ENCODE measurements at places on chromosomes 6 and 20.

DNA sequence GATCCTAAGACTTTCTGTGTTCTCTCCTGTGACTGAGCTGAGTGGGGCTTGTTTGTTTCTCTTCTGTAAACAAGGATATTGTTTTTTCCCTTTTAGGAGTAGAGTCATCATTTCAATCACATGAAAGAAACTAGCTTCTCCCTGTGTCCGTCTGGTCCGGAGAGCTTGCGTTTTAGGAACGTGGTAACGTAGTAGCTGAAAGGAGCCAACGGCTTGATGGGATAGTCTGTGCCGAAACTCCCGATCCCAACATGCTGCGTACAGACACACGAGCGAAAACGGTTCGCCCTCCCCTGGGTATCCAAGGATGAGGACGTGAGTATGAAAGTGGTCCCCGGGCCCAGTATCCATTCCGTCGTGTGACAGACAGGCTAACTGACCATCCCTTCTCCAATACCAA is 146.5 kb downstream of the ZMYND8 start:
- no peak for DNase-seq

DNA sequence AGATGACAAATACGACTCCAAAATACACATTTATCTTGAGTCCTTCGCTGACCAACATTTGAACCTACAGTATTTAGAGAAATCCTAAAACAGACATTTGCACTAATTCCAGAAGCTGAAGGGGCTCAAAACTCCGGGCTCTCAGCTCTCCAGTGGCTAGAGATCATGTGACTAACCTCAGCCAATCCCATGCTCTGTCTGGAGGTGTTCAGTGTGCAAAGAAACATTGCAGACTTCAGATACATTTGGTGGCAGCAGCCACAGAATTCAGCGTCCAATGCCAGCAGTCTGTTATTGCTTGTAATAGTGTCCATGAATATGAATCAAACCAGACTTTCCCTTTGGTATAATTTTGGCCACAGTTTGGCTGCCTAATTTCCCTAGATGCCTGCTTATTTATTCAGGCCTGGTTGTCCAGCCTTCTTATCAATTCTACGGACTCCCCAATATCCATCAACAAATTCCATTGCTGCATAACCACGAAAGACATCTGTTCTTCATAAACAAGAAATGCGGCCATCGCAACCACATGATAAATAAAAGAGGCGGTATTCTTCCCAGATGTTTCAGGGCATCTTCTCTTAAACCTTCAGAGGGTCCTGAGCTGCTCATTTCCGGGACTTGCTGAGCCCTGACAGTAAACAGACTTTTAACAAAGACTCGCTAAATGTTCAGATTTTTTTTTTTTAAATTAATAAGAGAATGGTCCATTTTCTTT is 14.5 kb upstream of the CYP24A1 start:
- DNase-seq = no peak

- no peak for DNase-seq
These were observed 33.4 kb downstream of the PLN start for GRCh38 chr6:118581489-118581959.

GRCh38 chr20:14972256-14972655 is 634.8 kb upstream of the FLRT3 start:
- DNase-seq = no peak

DNA sequence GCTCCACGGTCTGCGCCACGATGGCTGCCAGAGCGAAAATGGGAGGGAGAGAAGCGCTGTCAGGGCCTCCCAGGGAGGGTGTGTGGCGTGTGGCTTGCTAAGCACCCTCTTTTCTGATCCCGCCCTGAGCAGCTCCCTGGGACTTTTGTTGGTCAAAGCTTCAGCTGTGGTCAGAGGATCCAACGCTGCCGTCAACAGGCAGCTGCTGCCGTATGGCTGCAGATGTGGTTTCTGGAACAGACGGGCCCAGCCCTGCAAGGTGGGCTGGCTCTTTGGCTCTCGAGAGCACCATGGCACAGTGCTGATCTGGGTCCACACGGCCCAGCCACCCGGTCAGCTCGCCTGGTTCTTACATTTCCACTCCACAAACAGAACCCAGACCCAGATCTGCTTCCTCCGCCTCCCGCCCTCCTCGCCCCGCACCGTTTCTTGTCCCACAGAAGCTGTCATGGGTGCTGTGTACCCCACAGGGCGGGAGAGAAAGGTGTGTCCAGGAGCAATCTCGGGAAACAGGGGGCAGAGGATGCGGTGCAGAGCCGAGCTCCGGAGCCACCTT is 86.0 kb upstream of the BHLHE23 start:
- no peak for DNase-seq

DNA sequence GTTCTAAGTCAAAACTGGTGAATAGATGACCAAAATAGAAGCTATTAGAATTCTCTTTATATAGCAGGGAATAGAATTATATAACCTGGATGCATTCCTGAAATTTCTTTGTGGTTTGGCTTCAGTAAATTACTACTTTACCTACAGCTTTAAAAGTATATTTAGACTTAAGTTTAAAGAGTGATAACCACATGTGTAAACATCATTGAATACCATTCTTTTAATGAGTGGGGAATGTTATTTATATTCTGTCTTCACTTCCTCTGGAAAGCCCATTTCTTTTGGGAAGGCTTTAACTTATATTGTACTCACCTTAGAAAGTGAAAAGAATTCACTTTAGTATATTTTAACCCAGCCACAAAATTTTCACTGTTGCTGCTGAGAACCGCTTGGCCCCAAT is 39.1 kb downstream of the PLEKHG1 start:
- no peak for DNase-seq

DNA sequence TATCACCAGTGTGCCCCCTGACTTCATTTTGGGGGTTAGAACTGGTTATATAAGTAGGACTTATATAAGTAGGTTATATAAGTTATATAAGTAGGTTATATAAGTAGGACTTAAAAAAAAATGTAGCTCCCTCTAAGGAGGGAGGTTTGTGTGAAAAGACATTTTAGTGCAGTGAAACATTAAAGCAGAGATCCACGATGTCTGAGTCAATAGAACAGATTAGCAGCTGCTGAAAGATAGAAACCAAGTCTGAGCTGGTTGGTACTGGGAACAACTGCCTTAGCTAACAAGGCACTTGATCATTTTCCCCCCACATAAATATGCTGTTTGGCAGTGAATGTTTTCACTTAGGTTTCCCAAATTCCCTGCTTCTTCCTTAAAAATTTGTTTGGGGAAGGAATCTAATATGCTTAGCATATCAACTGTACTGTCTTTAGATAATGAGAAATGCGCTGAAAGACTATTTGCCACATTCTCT is 2.1 kb upstream of the RPS12 start:
- DNase-seq = no peak

- DNase-seq = no peak
These were observed 94.1 kb downstream of the CDH22 start for GRCh38 chr20:46213946-46214823.

DNA sequence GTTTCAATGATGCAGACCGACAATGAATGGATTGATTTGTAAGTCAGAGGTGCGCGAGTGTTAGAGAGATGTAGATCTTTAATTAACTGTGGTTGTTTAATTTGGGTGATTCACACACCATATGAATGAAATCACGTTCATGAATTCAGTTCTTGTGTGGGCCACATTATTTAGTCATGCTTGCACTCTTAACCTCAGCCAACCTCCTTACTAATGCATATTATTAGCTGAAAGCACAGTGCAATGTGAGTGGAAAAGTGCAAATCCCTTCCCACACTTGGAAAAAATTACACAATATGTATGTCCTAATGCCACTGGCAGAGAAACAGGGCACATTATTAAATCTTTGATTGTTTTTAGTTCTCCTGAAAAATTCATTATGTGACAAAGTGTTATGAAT is 512.5 kb downstream of the BCKDHB start:
- no peak for DNase-seq

DNA sequence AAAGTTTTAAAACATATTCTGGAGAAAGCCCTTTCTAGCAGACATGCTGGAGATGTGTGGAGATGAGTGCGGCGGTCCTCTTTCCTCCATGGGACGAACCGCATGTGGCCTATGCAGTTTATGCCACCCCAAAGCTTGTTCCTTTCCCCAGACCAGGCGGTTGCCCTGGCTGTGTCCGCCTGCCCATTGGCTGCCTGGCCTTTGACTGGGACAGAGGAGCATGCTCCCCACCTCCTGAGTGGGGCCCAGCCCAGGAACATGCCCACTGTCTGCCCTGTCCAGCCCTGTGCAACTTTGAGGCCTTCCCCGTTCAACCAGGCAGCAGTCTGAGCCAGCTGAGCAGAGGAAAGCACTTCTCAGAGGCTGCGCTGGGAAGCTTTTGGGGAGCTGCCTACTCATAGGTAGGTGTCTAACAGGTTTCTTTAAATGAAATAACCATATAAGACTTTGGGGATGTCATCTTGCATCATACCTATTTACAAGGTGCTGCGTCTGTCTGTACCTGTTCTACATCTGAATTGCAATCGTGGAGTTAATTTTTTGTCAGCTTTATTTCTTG is 20.6 kb downstream of the FOXC1 start:
- DNase-seq = no peak

DNA sequence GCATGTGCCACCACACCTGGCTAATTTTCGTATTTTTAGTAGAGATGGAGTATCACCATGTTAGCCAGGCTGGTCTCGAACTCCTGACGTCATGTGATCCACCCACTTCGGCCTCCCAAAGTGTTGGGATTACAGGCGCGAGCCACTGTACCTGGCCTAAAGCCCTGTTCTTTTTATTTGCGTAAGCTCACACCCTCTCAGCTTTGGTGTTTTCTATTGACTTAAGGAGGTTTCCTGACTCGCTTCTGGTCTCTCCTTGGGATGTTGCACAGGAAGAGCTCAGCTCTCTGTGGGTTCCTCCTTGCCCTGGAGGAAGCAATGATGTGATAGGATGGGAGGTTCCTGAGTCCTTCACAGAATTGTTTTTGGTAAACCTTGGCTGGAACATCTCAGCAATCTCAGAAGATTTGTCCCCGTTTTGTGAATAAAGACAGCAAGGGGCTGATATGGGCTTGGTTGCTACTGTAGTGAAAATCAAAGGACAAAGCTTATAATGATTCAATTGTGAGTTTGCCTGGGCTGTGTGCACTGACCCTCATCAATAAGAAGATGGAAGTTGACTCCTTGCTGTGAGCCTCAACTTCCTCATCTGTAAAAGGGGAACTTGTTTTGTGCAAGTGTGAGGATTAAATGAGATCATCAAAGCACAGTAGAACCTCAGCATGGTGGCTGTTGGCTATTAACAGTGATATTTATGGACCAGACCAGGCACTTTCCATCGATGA is 27.0 kb downstream of the TOX2 start:
- DNase-seq = no peak

GRCh38 chr6:95572098-95572497 is 5.2 kb upstream of the MANEA start:
- no peak for DNase-seq

DNA sequence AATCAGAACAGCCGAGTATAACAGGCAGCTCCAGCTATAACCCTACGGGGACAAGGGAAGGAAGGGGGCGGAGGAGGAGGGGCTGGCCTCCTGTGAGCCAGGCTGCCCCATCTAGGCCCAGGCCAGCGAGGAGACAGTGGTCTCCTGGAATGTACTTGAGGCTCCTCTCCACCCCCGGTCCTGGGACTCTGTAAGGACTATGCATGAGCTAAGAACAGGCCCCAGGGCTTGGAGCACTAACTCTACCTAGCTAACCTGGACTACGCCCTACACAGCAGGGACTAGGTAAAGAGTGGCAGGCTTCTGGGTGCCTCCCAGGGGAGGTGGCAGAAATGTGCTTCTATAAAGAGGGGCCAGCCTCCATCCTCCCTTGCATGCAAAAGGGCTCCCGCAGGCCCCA is 8.9 kb downstream of the KCNK15 start:
- no peak for DNase-seq

DNA sequence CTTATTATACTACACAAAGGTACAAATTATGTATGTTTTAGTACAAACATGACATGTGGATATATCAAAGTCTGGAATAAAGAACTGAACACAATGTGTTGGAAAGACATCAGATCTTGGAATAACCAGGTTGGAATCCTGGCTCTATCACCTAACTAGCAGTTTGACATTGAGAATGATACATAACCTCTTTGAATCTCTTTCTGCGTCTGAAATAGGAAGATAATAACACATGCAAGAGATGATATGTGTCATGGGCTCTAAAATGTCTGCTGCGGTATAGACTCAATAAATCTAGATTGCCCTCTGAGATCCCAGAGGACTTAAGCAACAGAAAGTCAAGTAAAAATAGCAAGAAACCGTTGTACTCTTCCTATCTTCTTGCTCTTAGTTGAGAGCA is 66.8 kb upstream of the CCN2 start:
- no peak for DNase-seq

DNA sequence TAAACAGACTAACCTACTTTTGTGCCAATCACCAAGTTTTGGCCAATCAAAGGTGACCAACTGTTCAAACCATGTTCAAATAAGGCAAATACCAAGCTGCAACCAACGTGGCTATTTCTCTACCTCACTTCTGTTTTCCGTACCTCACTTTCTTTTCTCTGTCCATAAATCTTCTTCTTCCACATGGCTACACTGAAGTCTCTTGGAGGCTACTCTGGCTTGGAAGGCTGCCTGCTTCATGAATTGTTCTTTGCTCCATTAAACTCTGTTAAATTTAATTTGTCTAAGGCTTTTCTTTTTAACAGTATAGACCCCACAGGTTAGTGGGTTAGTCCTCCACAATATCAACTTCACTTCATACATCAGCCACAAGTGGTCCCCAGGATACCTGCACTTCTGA is 58.8 kb downstream of the MKKS start:
- DNase-seq = no peak

DNA sequence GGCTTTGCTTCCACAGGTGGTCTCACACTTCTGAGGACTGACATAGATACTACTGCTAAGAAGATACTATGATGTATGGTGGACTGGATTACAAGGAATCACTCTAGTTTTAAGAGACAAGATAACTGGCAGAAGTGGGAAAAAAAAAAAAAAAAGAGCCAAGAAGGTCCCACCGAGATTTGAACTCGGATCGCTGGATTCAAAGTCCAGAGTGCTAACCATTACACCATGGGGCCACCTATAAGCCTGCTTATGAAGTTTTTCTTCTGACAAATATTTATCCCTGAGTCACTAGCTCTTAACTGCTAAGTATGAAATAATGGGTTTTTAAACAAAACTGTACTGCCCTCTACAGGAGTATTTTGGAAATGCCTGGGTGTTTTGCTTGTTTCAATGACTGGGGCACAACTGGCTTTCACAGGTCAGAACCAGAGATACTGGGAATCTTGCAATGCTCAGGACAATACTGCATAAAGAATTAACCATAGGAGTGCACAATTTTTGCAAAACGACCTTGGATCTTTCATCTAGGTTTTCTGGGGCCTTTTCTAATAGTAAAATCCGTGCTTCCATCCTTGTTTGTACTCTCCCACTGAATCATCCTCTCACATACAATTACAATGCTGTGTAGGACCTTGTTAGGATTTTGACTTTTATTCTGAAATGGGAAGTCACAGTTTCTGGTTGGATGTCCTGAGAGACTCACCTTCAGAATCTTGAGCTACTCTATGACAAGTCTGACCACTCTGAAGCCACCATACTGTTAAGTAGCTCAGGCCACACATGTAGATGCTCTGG is 116.3 kb downstream of the OR2B2 start:
- DNase-seq = peak; percentile 82

All from CD4-positive, alpha-beta T cell treated with Interleukin-6 at 100 ng/mL for 8 hours (primary cell).